Psoas muscle (tissue), 8 donors: ENCODE measurements at places on chromosomes 7 and 10. TPM values are rescaled to one million over a fixed set of nuclear protein-coding genes. Genes with fewer than 3 reads are reported as not detected.
A peak's percentile ranks its signal among the peaks of the same experiment; 100 is the strongest.

DNA sequence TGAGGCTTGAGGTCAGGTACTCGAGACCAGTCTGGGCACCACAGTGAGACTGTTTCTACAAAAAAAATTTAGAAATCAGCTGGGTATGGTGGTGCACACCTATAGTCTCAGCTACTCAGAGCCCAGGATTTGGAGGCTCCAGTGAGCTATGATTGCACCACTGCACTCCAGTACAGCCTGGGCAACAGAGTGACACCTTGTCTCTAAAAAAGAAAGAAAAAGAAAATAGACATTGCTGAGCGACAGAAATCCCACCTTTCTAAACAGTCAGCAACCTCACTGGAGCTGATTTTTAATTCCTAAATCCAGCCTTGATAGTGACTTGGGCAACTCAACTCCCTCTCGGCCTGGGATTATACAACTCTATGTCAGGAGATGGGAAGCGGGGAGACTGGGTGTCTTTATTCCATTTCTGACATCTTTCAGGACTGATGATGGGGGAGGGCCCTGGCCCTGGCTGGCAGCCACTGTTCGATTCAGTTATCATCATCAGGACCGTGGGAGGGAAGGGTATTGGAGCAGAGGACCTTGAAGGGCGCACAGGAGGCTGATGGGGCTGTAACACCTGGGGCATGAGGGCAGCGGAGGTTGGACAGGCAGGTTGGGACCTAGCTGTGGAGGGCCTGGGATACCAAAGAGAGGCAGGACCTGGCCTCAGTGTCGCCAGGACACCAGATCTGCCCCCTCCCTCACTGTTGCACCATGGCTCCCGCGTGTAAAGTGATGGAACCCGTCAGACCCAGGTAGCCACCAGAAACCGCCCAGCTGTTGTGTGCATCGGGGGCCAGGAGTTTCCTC lies 14.7 kb downstream of the HSPB1 start:
- H3K36me3 ChIP-seq, result no peaks in the 10 kb centered on the region
- peak overlapping the region; percentile 92 for H3K27ac ChIP-seq
- peaks cover 30% of the 10 kb centered on the region for H3K4me1 ChIP-seq
- no peak for DNase-seq
- peak overlapping the region; percentile 70 for H3K4me3 ChIP-seq

DNA sequence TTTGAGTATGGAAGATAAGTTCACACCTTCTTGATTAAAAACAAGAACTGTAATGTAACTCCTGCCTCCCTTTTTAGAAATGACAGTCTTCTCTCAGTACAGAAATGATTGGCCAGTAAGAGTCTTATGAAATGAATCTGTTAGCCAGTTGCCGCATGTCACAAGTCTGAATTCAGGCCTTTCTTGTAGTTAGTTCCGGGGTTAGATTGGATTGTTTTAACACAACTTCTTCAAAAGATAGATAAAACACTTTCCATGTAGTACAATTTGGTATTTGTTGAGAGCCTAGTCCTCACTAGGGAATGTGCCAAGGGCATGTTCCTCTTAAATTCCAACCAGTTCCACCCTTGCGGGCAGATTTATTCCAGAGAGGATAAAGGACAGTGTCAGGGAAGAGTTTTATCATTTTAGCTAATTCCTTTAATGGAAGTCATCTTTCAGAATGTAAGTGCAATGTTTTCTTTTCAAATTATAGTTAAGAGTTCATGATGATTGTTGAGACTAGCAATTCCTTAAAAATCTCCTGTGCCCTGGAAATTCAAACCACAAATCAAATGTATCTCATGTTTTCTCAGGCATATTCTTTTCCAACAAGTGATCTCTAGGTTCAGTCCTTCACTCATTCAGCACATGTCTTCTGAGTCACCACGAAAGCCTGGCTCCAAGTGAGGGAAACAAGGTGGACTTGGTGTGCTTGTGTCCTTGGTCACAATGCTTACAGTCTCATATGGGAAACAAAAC lies 4.1 kb downstream of the FHIP2A start:
- no peaks in the 10 kb centered on the region for H3K27me3 ChIP-seq
- peak overlapping the region; percentile 93 for H3K4me3 ChIP-seq
- peak overlapping the region; percentile 98 for H3K27ac ChIP-seq
- peaks cover 50% of the 10 kb centered on the region for H3K4me1 ChIP-seq
- no peaks in the 10 kb centered on the region for H3K36me3 ChIP-seq

- no peaks in the 10 kb centered on the region for H3K4me1 ChIP-seq
- H3K27ac ChIP-seq, result no peak overlapping the region
- H3K27me3 ChIP-seq, result no peaks in the 10 kb centered on the region
- H3K4me3 ChIP-seq, result no peak overlapping the region
- DNase-seq, result no peak
- H3K36me3 ChIP-seq, result peaks cover 26% of the 10 kb centered on the region
Observed at GRCh38 chr7:121151774-121152221, 163.3 kb downstream of the CPED1 start.

DNA sequence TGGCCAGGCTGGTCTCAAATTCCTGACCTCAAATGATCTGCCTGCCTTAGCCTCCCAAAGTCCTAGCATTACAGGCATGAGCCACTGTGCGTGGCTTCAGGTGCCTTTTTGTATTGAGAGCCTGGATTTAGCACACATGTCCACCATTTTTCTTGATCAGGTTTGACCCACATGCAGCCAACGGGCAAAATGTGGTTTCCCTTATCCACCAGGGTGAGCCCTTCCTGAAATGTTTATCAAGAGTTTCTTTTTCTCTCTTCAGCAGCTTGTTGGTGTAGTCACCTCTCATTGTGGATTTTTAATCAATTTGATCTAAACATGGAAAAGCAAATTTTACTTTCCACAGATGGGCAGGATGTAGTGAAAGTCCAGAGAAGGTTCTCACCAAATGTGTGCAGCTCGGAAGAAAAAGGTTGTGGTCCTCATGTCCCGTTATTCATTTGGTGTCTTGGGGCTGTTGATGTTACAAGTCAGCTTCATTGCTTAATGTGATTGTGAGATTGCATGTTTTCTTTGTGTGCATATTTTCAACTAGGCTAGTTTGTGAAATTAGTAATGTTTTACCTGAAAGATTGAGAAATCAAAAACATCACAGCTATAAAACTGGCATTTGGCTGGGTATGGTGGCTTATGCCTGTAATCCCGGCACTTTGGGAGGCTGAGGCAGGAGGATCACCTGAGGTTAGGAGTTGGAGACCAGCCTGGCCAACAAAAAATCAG lies 28.9 kb downstream of the GUSB start:
- no peak overlapping the region for H3K4me3 ChIP-seq
- no peaks in the 10 kb centered on the region for H3K4me1 ChIP-seq
- no peaks in the 10 kb centered on the region for H3K27me3 ChIP-seq
- DNase-seq, result no peak
- H3K36me3 ChIP-seq, result peaks cover 4% of the 10 kb centered on the region
- no peak overlapping the region for H3K27ac ChIP-seq

GRCh38 chr7:120732256-120732655 lies 125.7 kb downstream of the TSPAN12 start:
- peaks cover 3% of the 10 kb centered on the region for H3K27me3 ChIP-seq
- no peaks in the 10 kb centered on the region for H3K36me3 ChIP-seq
- no peak overlapping the region for H3K27ac ChIP-seq

GHRHR gene
- not detected for total RNA-seq

DNA sequence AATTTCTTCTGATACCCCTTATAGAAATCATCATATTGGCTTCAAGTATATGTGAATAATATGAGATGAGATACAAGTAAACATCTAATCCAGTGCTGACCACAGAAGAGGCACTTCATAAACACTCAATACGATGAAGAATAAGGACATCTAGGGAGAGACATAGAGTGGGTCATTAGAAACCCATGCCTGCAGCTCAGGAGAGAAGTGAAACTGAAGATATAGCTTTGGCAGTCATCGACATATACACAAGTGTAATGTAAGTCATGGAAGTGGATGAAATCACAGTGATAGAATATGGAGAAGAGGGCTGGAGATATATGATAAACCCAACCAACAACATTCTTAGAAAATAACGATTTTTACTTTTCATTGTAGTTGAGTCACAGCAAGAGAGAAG lies 665.0 kb downstream of the PARD3 start:
- H3K27ac ChIP-seq, result no peak overlapping the region
- H3K4me1 ChIP-seq, result no peaks in the 10 kb centered on the region
- H3K36me3 ChIP-seq, result no peaks in the 10 kb centered on the region

GRCh38 chr10:3901370-3901769 lies 116.4 kb upstream of the KLF6 start:
- no peak overlapping the region for H3K4me3 ChIP-seq
- H3K27ac ChIP-seq, result no peak overlapping the region
